Erythroblast (primary cell): ENCODE measurements at places on chromosomes 6 and 20.

- DNase-seq, result no peak
Measured at GRCh38 chr6:133948472-133948871, 4.6 kb upstream of the TBPL1 start.

DNA sequence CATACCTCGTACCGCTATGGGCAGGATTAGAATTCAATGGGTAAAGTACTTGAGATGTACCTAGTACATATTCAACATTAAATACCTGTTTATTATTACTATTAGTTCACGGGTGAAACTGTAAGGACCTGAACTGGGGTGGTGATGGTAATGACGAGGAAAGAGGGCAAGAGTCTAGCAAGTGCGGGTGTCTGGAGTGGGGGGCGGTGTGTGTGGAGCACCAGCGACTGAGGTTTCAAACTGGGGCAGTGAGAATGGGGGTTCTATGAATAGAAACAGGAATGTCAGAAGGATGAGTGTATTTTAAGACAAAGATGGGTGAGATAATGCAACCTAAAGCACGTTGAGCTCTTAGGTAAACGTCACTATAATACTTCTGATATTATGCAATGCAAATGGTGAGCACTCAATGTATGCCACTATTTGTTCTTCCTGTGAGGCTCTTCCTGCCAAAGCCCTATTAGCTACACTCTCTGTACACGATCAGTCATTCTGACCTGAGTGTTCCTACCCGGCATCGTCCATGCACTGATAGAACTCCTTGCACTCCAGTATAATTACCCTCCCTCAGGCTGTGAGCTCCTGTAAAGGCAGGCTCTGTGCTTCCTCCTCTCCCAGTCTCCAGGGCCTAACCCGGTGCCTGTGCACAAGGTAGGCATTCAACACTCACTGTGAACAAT lies 55.0 kb downstream of the ALDH5A1 start:
- no peak for DNase-seq

- no peak for DNase-seq
Measured at GRCh38 chr20:1648101-1648500, 9.5 kb downstream of the SIRPG start.

DNA sequence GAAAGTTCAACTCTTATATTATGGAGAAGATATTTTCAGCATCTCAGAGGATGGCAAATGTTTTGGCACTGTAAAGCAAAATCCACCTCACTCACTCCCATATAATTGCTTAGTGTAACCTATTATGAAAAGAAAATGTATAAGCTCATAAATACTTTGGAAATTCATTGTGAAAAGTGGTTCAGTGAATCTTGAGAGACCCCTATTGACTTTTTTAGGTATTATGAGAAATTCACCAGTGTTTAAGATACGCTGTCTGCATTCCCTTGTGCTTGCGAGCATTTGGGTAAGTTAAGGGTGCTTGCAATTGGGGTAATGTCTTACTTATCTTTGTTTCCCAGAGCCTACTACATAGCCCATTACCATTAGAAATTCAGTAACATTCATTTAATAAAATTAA lies 66.3 kb upstream of the BMP5 start:
- DNase-seq, result no peak

DNA sequence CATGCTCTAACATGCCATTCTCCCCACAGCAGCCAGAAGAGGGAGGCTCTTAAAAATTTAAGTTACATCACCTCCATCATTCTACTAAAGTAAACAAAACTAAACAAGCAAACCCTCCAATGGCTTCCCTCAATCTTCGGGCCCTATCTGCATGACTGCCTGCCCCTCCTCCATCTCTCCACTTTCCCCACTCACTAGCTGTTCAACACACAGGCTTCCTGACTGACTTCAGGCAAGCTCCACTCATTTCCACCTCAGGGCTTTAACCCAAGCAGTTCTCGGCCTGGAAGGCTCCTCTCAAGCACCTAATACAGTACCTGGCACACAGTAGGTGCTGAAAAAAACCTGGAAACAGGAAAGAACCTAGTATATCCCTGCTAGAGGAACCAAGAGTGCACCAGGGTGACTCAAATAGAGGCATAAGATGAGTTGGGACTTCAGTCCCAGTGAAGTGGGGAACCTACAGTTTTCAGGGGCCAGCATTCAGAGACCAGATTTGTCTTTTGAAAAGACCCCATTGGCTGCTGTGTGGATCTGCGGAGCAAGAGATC lies 2.8 kb downstream of the AHCY start:
- DNase-seq, result peak; percentile 16

DNA sequence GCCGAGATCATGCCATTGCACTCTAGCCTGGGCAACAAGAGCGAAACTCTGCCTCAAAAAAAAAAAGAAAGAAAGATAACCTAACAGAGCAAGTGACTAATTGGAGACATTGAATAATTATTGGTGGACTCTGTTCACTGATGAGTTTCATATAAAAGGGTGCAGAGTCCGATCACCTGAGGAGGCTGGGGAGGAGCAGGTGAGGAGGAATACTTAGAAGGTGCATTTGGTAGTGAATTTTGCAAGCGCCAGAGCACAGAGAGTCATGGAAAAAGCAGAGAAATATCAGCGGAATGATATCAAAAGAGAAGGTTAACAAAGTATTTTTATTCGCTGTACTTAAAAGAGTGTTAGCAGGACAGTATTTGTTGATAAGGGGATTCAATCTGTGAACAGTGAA lies 44.4 kb downstream of the CD2AP start:
- no peak for DNase-seq

DNA sequence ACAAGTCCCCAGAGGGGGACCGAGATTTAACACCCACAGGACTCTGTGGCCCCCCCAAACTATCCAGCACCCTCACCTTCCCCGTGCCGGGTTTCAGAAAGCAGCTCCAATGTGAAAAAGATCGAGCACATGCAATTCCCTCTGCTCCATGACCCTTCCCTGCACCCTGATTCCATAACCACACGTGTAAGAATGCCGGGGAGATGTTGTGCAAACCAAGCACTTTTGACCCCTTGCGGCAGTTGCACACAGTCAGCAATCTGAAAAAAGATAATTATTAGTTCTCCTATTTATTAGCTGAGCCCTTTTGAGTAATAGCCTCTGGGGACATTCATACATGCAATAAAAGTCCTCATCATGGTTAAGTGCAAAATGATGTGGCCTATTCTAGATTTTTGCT lies 13.0 kb downstream of the FOXQ1 start:
- no peak for DNase-seq

DNA sequence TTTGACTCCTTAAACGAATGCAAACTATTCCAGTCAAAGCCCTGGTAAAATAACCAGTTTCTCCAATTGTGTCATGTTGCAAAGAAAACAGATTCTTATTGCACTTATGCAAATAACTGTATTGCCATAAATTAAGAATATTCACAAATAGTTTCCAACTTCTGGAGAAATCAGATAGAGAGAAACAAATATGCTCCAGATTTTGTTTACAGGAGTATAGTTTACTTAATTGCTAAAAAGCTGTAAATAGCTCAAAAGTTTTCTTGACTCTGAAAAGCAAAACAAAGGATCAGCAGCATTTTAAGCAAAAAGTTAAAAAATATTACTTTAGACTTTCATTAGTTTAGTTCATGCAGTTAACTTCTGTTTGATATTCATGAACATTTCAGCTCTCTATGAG lies 304.2 kb downstream of the PACRG start:
- DNase-seq, result no peak

DNA sequence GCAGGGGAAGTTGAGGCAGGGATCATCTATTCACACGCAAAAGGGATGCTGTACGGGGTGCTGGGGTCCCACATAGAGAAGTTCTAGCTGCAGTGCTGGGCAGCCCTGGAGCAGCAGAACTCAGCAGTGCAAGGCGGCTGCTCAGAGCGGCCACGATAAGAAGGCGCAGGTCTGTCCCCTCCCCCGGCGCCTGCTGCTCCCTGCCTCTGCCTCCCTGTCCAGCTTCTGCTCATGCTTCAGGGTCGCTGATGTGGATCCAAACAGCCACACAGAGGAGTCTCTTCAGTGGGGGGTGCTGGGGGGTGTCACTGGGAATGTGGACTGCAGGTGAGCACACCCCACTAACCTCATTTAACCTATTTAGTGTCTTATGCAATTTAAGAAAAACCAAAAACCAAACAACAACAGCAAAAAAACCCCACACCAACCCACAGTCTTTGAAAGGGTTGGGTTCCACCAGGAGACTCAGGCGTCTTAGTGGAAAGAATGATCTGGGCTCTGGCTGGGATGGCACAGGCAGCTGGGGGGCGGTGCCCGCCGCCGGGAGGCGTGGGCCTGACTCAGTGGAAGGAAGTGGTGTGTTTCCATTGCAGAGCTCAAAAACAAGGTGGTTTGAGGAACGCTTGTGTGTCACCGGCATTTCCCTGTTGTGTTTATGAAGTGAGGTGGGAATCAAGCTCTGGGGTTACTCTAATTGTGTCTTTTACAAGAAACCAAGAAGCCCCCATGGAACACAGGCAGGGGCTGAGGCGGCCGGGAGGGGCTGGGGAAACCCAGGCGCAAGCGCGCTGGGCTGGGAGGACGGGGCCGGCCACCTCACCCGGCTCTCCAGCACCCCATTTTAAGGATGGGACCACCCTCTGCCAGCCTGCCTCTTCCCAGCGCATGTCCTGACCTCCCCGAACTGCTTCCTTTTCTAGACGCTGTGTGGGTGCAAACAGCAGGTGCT lies 55.1 kb downstream of the IRF4 start:
- DNase-seq, result no peak

DNA sequence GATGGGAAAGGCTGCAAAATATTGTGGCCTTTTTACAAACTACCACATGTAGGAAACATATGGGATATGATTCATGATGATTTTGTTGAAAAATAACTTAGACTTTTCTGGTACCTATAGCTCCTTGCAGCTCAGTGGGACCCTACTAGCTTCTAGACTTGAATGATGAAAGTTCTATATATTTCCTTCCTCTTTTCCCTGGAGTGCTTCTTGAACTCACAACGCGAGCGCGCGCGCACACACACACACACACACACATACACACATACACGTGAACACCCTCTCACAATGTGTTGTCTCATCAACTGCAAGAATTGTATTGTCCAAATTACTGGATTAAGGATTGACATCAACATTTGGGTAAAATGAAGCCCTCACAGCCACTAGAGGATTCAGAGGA lies 61.9 kb downstream of the TOX2 start:
- DNase-seq, result no peak

- DNase-seq, result no peak
Measured at GRCh38 chr6:23176883-23177282, 607.5 kb downstream of the HDGFL1 start.
